ENCODE measurements at places on chromosomes 7 and 10.

DNA sequence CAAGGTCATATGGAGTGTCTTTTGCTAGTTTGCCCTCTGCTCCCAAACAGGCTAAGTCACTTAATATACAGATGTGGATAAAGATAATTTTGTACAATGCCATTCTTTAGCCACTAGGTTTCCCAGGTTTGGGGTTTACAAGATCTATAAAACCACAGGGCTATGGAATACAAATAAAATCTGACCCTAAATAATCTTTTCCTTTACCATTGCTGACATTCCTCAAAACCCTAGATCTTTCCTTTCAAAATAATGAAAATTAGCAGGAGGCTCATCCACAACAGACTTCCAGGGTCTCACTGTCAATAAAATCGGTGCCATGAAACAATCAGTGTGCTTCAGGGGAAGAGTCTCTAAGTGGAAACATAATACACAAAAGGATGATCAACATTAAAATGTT, 148.4 kb downstream of the CPEB3 start:
- no peak for DNase-seq

DNA sequence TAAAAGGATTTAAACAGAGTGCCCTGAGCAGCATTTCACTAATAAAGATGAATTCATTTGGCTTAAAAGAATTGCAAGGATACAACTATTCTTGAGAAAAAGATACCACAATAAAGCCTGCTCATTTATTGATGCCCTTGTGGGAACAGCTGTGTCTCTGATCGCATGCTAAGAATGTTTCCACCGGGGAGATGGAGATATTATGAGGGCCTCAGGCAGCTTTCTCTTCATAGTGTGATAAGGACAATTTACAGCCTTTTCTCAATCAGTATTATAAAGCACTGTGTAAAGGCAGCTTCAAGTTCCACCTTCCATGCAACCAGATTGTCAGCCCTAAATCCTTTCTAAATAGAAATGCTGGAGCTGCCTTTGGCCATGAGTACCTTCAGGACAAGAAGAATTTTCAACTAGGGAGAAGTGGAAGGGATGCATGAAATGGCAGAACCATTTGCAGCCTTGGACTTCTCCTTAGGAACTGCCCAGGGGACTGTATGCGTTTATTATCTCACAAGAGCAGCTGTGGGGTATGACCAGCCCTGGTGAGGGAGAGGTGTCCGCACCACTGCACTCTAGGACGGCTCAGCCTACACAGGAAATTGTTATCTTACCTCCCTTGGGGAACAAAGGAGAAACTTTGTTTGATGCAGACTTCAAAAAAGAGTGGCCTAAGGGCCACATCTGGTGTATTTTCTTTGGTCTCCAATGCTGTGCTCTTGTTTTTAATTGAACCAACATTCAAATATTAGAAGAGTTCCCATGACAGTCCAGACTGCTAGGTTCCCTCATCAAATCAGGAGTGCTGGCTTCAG, 116.9 kb upstream of the PCGF5 start:
- DNase-seq, result no peak

- DNase-seq, result no peak
Observed at GRCh38 chr7:115649429-115649828, 381.1 kb downstream of the TFEC start.

DNA sequence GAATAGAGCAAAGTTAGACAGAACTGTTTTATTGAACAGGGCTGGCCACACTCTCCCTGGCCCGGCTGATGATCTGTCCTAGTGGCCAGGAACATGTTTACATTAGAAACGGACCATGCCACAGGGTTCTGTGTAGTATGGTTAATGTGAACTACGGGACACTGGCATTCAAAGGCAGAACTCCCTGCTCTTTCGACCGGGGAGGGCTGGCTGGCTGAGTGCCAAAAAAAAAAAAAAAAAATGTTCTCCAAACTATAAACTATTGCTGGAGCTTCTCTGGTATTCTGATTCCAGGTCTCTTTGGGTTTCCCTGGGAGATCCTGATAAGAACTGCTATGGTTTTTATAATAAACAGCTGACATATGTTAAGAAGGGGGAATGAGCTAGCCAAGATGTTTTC, 1262.6 kb upstream of the SORCS1 start:
- no peak for DNase-seq

- no peak for DNase-seq
Observed at GRCh38 chr7:26991796-26992195, 104.0 kb downstream of the HOXA1 start.

- no peak for DNase-seq
Observed at GRCh38 chr10:110725801-110726630, 81.9 kb downstream of the RBM20 start.

- DNase-seq, result no peak
Observed at GRCh38 chr7:100896732-100897608, 1.3 kb upstream of the ACHE start.

- no peak for DNase-seq
Observed at GRCh38 chr7:101487753-101488152, 125.1 kb downstream of the COL26A1 start.

DNA sequence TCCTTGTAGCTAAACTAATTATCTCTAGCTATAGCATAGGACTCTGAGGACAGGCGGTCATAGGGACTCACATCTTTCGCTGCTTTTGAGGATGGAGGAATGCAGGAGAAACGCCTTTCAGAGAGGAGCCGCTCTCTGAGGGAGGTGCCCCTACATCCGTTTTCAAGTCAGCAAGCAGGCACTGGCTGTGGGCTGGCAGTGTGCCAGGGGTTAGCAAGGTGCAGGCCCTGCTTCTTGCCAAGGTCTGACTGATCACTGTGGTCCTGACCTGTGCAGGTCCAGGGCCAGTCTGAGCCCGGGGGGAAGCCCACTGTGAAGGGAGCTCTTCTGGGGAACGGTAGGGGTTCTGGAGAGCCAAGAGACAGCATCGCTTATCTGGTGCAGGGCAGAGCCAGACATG, 89.4 kb downstream of the SH3PXD2A start:
- DNase-seq, result no peak

GRCh38 chr7:5692112-5692844, 89.2 kb downstream of the RNF216 start:
- peak; percentile 97 for DNase-seq

GRCh38 chr7:137687556-137688265, 159.1 kb downstream of the DGKI start:
- DNase-seq, result no peak

- no peak for DNase-seq
Observed at GRCh38 chr7:137266764-137267163, 76.8 kb downstream of the PTN start.

DNA sequence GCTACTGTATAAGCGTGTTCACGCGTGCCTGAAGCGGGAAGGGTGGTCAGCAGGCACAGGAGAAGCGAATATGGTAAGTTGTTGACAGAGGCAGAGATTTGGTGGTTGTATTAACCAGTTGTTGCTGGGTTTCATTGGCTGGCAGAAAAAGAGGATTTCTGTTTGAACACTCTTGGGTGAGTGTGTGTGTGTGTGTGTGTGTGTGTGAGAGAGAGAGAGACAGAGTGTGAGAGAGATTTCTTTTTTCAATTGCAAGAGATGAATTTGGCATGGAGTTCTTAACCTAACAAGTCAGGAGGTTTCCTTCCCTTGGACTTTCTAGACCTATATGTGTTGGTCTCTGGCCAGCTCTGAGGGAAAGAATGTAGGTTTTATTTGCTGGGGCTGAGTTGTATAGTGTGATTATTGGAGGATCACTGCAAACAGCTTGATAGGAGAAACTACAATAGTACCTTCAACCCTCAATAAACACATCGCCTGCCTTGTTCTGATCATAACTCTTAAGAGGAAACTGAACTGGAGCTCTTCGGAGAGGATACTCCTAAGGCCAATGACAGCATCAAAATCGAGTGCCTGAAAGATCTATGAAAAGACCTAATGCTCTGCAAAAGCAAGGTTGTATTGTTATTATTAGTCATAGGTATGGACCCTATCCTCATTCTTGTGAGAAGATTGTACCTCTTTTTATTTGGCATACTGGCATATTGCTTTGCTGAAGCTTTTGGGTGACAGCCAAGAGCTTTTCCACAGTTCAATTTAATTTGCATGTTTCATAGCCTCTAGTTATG, 1.2 kb downstream of the MCU start:
- no peak for DNase-seq

DNA sequence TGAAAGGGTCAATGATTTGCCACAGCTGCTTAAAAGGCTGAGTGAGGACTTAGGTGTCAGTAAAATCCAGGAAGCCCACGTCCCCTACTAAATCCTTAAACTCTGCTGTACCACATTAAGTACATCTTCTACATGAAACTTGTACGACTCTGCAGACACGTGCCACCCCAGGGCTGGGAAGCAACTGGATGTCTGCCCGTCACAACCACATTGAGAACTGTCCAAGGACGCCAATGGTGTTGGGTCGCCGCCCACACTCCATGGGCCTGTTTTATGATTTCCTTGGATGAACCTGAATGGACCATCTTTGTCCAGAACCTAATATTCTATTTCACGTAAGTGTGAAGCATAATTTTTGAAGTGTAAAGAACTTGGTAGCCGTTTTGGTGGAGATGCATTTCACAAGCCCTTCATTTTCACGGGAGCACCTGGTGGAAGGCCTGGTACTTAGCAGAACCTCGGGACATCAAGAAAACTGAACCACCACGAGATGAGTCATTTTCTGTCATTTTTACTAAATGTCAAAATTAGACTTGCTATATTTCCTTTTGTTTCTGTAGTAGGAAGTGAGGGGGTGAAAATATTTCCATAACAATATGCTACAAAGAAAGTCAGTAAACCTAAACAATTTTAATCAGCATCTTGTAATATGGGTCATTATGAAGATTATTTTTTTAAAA, 134.9 kb downstream of the SFMBT2 start:
- no peak for DNase-seq

DNA sequence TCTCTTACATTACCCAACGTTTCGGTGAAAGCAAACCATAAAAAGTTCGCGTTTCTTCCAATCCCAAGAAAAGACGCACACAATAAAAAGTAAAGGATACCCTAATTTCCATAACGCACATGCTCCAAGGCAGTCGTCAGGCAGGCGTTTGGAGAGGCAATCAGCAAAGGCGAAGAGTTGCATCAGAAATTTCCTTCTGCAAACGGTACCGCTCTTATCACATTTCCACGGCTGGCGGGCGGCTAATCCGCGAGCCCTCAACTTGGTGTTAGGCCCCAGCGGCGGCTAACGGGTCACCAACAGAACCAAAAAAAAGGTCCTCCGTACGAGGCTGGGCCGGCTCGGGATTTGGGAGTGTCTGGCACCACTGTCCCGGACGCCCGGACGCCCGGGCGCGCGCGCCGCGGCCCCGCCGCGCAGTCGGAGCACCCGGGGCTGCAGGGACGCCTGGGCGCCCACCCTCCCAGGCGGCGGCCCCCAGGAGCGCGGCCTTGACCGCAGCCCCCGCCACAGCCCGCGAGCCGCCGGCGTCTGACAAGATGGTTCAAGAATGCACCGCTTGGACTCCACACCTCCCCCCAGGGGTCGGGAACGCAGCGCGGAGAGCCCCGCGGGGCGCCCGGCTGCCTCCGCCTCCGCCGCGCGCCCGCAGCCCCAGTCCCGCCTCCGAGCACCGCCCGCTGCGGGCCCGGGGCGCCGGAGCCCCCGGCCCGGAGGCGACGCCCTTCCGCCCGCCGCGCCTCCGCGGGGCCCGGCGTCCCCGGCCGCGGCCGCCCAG, 9.8 kb upstream of the GRB10 start:
- peak; percentile 46 for DNase-seq

DNA sequence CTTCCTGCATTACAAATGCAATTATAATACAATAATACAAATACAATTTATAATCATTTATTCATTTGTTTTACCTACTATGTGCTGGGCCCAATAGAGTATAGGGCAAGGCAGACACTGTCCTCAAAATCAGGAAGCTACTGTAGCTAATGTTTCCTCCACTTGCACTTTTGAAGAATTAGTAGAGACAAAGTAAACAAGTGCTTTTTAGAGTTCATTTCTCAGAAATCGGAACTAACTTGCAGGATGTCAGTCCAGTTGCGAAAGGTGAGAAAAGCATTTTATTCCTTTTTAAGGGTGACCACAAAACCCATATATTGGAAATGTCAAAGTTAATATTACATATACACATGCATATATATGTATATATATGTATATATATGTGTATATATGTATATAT, 14.2 kb downstream of the ADRB1 start:
- no peak for DNase-seq

GRCh38 chr10:22252801-22253579, 35.2 kb upstream of the EBLN1 start:
- no peak for DNase-seq

DNA sequence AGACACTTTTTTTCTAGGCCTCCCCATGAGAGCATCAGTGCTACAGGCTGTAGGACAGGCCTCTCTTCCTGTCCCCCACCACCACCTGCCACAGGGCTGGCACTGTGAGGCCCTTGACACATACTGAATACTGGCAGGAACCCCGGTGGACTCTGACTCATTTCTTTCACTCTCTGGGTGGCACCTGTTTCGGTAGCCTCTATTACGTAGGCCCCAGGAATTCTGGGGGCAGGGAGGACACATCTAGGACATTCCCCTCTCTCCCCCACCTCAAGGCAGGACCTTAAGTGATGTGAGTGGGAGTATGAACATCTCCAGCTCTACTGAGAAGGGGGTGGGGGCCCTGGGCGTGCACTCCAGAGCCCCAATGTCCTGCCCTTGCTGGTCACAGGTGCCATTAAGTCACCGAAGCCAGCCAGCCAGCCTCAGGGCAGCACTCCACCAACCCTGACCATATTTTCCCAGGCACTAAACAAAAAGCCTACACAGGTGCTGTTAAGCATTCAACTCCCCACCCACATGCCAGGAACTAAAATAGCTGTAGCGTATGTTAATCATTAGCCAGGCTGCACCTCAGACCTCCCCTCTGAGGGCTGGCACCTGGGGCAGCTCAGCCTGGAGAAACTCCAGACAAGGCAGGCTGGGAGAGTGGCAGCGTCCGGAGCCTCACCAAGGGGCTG, 8.9 kb downstream of the ANXA11 start:
- DNase-seq, result no peak

DNA sequence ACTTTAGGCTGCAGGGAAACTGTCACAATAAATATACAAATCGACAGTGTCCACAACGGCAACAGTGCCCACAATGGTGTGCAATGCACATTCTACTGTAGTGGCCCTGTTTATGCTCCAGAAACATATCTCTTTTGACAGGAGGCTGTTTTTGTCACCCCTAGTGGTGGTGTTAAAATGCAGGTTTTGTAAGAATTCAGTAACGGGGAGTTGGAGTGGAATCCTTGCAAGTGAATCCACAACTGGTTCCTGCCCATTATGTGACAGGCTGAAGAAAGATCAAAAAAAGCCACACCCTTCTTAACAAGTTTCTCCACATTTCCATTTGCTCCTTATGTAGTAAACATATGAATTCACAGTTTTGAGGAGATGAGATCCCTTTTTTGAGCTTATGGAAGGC, 58.5 kb downstream of the BEND7 start:
- DNase-seq, result no peak

All from fibroblast of the conjunctiva (primary cell).